ENCODE measurements at places on chromosomes 11 and 22.

- peak; percentile 78 for DNase-seq
Observed at GRCh38 chr11:75802913-75803820, 11.8 kb upstream of the UVRAG start.

GRCh38 chr11:1745701-1746320, 4.6 kb downstream of the IFITM10 start:
- DNase-seq: no peak

DNA sequence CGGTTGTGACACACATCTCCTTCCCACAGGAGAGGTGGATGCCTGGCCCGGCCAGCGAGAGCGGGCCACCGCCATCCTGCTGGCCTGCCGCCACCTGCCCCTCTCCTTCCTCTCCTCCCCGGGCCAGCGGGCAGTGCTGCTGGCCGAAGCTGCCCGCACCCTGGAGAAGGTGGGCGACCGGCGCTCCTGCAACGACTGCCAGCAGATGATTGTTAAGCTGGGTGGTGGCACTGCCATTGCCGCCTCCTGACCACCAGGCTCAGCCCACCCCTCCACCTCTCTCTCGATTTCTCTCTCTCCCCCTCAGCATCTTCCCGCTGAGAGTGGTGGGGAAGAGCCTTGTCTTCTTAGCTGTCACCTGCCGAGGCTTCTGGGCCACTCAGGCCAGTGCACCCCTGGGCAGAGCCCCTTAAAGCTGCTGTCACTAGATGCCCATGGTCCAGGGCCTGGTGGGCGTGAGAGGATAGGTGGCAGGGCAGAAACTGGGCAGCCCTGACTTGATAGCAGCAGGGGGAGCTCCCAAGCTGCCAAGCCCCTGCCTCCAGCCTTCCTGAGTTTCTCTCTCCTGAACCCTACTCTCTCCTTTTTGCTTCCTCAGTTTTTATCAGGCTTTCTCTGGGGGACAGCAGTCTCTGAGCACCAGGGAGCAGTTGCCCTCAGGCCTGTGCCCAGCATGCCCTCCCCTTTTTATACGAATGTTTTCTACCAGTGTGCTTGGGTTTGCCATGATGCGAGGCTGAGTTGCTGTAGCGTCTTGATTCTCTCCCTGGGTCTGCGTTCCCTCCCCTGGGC, 9.3 kb downstream of the SHISA8 start:
- DNase-seq: no peak

- no peak for DNase-seq
Observed at GRCh38 chr11:1701091-1701807, 4.3 kb downstream of the KRTAP5-6 start.

DNA sequence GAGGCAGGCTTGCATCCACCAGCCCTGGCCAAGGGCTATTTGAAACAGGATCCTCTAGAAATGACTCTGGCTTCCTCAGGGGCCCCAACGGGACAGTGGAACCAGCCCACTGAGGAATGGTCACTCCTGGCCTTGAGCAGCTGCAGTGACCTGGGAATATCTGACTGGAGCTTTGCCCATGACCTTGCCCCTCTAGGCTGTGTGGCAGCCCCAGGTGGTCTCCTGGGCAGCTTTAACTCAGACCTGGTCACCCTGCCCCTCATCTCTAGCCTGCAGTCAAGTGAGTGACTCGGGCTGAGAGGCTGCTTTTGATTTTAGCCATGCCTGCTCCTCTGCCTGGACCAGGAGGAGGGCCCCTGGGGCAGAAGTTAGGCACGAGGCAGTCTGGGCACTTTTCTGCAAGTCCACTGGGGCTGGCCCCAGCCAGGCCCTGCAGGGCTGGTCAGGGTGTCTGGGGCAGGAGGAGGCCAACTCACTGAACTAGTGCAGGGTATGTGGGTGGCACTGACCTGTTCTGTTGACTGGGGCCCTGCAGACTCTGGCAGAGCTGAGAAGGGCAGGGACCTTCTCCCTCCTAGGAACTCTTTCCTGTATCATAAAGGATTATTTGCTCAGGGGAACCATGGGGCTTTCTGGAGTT, 13.3 kb downstream of the IL10RA start:
- DNase-seq: no peak

- peak; percentile 6 for DNase-seq
Observed at GRCh38 chr22:40156001-40156516, 21.7 kb upstream of the TNRC6B start.

Data from stimulated activated CD4-positive, alpha-beta T cell treated with anti-CD3 and anti-CD28 coated beads, Interleukin-2, amount 100 ng/mL, for 24 hours (primary cell).